Neuronal stem cell (in vitro differentiated cells): ENCODE measurements at places on chromosomes 2 and 18.

DNA sequence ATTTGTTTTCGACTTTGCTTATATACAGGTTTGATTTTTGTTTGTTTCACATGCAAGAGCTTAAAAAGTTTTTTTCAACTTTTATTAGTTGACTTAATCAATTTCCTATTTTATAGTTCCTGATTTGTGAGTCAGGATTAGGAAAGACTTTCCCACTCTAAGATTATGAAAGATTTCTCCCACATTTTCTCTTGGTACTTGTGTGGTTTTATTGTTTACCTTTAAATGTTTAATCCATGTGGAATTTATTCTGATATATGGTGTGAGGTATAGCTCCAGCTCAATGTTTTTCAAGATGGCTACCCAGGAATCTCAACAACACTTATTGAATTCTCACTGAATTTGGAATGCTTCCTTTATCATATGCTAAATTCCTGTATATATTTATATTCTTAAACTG lies 117.8 kb upstream of the LGALSL start:
- DNase-seq = no peak

GRCh38 chr2:42567364-42567763 lies 1.1 kb upstream of the MTA3 start:
- DNase-seq = no peak

DNA sequence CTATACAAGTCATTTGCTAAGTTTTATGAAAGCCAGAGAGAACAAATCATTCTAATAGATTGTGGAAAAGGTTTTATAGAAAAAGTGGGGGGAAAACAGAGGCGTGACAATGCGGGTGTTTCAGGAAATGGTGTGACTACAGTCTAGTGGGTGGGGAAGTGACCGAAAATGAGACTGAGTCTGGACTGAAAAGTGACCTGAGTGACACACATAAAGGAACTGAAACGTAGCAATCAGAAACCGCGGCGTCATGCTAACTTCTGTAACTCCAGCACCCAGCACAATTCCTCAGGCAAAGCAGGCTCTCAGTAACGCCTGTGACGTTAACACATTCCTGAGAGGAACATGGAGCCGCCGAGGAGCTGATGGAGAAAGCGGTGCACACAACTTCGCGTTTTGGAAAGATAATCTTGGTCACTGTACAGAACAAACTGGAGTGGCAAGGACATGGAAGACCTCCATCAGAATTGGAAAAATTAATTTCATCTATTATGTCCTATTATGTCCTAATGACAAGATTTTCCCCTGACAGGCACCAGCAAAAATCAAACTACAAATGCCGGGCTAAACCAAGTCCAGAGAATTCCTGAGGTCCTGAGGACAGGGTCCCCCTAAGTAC lies 1.4 kb upstream of the CD226 start:
- no peak for DNase-seq

GRCh38 chr2:100655446-100655845 lies 92.7 kb downstream of the PDCL3 start:
- no peak for DNase-seq

GRCh38 chr2:27509326-27509725 lies 12.7 kb downstream of the GCKR start:
- no peak for DNase-seq

DNA sequence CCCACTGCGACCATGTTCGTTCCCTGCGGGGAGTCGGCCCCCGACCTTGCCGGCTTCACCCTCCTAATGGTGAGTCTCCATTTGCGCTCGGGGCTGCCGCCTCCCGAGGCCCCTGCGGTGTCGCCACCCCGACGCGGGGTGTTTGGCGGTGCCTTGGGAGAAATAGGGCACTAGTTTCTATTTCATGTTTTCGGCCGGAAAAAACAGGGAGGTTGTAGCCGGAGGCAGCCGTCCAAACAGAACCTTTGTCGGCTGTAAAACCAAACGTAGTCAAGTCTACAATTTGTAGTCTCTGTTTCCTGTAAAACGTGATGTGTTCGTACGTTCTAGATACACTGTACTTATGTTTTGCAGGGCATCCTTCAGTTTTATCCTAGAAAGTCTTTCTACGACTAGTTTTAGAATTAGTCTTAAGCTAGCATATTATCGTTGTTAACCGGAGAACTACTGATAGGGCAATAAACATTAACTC lies 290 bp downstream of the PSMG2 start:
- DNase-seq = no peak

- DNase-seq = no peak
Observed at GRCh38 chr18:11902522-11903292, 5.4 kb downstream of the MPPE1 start.

GRCh38 chr2:85405201-85406059 lies 4.7 kb downstream of the CAPG start:
- DNase-seq = no peak

GRCh38 chr18:54284981-54285785 lies 15.9 kb downstream of the POLI start:
- DNase-seq = no peak

GRCh38 chr2:55743583-55743982 lies 49.9 kb upstream of the PNPT1 start:
- no peak for DNase-seq

GRCh38 chr2:216298719-216299495 lies 73.4 kb downstream of the MARCHF4 start:
- no peak for DNase-seq

- no peak for DNase-seq
Observed at GRCh38 chr2:156541229-156541628, 105.0 kb downstream of the GPD2 start.

- no peak for DNase-seq
Observed at GRCh38 chr2:232348936-232349335, 29.6 kb upstream of the ALPP start.

- DNase-seq = no peak
Observed at GRCh38 chr2:12818416-12819102, 101.8 kb downstream of the TRIB2 start.

- no peak for DNase-seq
Observed at GRCh38 chr2:144165599-144166250, 354.2 kb downstream of the ZEB2 start.

GRCh38 chr2:99868260-99868659 lies 274.1 kb downstream of the AFF3 start:
- DNase-seq = no peak

DNA sequence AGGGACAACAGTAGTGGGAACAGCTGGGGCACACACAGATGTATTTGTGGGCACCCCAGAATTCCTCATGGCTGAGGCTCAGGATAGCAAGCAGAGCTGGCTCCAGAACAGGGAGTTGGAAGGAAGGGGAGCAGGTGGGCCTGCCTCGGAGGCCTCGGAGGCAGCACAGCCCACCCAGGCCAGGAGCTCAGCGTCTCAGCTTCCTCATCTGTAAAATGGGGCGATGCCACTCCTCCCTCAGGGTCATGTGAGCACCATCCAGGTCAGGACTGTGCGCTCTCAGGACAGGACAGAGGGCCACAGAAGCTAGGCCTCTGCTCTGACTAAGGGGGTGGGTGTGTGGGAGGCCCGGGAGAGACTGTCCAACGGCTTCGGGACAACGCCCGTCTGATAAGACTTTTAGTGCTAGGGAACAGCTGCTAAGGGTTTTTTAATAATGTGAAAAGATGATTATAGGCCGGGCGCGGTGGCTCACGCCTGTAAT lies 106.2 kb downstream of the HDAC4 start:
- DNase-seq = no peak

GRCh38 chr2:42918671-42919318 lies 126.4 kb upstream of the HAAO start:
- no peak for DNase-seq

DNA sequence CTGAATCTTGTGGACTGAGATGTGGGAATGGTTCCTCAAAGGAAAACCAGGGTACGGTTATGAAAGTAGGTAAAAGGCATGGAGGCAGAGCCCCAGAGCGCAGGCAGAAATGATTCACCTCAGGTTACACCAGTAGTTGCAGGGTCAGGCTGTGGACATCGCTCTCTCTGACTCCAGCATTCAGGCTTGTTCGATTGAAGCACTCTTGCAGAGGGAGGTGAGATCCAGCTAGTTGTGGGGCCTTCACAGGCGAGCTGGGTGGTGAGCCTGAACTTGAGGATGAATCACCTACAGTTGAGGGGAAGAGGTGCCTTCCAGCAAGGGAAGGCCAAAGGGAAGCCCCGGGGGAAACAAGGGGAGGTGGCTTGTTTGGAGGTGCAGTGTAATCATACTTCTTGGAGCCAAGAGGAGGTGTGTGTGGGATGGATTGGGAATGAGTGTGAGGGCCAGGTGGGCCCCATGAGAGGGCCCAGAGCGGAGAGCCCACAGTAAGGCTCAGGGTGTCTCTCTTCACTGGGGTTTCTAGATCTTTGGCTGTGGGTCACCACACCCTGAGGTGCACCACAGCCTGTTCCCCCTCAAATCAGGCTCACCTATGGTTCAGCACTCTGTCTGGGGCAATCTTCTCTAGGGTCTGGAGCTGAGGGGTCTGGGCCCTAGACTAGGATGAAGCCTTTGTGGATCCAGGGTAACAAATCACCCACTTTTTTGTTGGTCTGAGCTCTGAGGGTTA lies 48.5 kb upstream of the MCFD2 start:
- DNase-seq = no peak

GRCh38 chr18:37334631-37335408 lies 230.8 kb downstream of the CELF4 start:
- DNase-seq = peak; percentile 49

DNA sequence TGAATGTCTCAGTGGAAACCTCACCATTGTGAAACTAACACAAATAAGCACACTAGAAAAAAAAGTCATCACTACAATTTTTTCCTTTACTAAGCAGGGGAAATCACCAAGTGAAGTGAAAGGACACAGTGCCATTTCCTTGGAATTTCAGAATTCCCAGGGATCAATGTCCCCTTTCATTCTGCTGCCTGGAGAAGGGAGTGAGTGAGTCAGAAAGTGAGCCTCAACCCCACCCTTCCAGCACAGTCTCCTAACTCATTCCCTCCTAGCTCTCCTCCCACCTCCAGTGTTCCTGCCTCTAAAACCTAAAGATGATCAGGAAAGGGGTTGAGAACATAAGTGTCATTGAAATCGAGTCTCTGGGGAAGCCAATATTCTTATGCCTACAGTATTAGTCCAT lies 608.5 kb downstream of the RNF144A start:
- no peak for DNase-seq

GRCh38 chr2:15675456-15676195 lies 84.0 kb downstream of the DDX1 start:
- no peak for DNase-seq

DNA sequence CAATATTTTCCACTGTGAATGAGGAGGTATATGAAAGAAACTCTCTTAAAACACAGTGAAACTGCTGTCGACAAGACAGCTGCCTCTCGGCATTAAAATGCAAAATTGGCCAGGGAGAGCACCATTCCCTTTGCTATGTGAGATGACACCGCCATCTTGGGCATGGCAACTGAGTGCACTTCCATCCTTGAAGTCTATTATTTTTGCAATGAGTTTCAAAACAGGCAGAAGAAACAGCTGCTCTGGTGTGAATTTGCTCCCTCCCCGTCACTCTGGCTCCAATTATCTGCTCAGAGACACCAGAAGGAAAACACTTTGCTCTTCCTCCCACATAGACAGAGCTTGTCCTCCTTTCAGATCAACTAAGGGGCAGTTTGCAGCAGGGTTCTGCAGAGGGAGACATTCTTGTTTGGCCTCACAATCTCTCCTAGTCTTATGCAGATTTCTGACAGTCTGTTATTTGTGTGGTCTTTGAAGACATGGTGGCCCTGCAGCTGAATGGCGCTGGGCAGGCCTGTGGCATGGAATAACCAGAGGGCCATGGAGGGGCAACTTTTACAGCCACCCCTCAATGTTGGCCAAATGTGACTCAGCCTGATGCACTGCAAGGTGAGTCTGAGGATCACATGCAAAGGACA lies 48.6 kb upstream of the SEC11C start:
- no peak for DNase-seq

GRCh38 chr2:27615316-27615715 lies 13.5 kb downstream of the CCDC121 start:
- DNase-seq = no peak

DNA sequence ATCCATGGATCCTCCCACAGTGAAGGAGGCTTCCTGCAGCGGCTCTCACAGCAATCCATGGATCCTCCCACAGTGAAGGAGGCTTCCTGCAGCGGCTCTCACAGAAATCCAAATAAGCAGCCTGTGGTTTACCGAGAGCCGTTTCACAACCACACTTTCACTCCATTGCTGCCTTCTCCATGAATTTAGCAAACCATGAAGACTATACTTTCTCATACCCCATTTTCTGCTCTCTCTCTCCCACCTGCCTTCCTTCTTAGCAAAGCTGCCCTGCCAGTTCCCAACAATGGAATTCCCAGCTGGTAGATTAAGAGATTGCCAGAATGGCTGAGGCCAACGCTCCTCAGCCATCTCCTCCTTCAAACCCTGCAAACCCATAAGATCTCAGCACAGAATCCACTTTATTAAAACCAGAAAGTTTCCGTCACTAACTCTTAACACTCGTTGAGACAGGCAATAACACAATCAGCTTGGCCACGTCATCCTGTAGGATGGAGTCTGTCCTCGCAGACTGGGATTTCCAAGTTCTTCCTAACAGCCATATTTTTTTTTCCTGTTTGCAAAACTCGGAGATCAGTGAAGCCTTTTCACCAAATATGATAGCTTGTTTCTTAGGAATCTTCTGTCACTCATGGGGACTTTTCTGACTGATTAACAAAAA lies 162.2 kb downstream of the PXDN start:
- no peak for DNase-seq

- peak; percentile 39 for DNase-seq
Observed at GRCh38 chr18:1663879-1664705, 759.4 kb downstream of the ADCYAP1 start.

GRCh38 chr2:31125918-31126695 lies 12.1 kb downstream of the GALNT14 start:
- no peak for DNase-seq

DNA sequence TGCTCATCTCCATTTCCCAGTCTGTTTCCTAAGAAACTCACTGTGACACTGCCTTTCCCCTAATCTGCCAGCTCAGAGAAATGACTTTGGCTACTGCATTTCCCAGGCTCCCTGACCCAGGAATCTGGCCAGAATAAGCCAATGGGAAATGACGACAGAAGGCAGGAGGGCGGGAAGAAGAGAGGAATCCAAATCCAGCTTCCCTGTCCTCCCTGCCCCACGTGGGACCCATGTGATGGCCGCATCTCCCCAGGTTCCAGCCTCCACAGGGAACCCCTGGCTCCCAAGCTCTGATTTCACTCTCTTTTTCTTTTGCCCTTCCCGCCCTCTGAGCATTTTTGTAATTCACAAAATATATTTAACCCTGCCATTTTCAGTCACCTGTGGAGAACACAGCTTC lies 37.8 kb upstream of the RAB12 start:
- no peak for DNase-seq

DNA sequence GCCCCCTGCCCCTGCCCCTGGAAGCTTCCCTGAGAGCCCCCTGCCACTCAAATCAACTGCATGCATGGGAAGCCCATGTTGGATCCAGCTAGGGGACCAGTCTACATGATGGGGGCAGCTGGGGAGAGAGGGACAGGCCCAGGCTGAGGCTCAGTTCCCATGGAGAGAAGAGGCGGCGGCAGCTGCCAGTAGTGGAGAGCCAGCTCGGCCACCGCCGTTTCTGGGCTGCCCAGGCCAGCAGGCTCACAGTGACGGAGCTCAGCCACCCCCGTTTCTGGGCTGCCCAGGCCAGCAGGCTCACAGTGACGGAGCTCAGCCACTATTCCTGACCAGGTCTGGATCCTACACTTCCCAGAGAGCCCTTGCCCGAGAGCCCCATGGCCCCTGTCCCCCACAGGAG lies 3.6 kb downstream of the MAB21L4 start:
- no peak for DNase-seq

- DNase-seq = no peak
Observed at GRCh38 chr2:121617042-121617599, 32.1 kb downstream of the CLASP1 start.

GRCh38 chr2:145220496-145220895 lies 700.6 kb upstream of the ZEB2 start:
- DNase-seq = no peak
